ENCODE measurements at places on chromosomes 7 and 10.

DNA sequence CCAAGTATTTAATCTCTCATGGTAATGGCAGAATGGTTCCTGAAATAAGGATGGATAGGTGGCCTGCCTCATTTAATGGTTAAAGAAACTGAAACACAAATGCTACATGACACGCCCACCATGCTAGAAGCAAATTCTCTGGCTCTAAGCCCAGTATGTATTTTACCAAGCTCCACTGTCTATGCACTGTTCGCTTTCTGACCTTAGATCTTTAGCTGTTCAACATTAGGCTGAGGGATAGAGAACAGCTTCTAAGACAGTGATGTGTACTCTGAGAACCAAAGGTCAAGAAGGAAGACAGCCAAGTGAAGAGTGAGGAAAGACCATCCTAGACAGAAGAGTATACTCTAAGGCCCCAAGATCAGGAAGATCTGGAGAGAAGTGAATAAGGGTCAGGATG is 26.6 kb downstream of the FAM3C start:
- no peak for DNase-seq

DNA sequence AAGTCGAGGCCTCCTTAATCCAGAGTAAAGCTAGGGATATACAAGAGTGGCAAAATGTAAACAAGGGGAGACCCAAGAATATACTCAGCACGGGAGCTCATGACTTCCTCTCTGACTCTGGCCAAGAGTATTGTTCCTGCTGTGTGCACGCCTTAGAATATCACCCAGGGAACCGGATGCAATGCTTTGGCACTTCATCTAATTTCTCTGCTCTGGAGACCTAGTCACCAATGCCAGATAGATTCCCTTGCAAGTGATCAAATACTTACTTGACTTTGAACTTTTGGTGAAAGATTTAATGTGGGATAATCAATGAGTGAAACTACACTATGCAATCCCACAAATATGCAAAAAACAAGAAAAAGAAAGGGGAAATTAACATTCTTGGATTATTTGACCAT is 695.5 kb downstream of the INHBA start:
- DNase-seq, result no peak

DNA sequence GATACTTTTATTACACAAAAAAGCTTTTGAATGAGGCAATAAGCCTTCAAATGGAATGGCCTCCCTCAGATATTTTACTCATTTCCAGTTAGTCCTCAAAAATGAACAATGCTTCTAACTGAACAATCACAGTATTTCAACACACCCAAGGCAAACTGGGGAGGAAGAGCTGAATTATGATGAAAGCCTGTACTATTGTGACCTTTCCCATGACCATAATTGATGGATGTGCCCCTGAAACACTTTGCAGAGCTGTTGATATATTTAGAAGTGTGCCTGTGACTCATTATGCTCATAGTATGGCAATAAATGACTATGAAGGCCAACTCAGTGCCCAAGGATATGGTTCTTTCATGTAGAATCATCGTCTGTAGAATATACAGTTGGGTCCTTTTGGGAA is 248.1 kb downstream of the AHR start:
- DNase-seq, result no peak

DNA sequence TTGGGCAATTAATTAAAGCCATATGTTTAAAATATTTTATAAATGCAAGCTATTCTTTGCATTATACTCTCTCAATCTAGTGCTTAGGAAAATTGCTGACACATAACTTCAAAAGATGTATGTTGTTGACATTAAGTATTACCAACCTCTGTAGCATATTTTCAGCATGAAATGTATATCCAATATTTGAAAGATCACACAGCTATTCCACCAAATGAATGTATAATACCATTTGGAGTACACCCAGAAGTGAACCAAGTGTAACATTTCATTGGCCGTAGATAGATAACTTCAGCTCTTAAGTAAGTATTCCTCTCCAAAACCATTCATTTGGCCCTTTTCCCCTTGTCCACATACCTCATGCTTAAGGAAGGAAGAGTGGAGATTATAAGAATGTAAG is 104.6 kb downstream of the HECTD2 start:
- DNase-seq, result no peak

- DNase-seq, result no peak
Observed at GRCh38 chr10:36671607-36672006, 453.8 kb upstream of the ANKRD30A start.

DNA sequence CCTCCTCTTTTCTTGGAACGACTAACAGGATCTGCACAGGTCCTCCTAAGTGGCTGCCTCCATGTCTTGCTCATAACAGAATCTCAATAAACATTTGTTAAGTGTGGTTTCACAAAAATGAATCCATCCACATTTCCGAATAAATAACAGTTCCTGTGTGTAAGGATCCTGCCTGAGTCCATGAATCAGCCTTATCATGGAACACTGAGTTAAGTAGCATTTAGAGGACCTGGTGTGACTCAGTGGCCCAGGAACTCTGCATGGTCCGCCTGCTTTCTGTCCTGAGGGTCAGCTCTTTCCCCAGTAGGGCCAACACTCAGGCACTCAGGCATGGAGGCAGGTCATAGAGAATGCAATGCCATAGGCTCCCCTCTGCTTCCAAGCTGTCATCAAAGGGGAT is 15.8 kb upstream of the C10orf90 start:
- DNase-seq, result no peak

DNA sequence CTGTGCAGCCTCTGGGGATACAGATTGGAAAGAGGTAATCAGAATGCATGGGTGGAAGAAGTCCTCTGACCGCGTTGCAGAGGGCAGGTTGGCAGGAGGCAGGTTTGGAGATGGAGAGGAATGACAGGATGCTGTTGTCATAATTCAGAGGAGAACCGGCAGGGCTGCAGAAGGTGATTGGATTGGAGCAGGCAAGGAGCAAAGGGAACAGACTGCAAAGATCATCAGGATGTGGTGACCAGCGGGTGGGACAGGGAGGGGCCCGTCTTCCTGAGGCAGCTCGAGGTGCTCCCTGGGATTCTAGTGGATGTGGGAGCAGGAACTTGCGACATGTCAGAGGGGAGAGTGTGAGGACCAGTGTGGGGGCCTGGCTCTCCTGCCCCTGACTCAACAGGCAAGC is 78.5 kb upstream of the PPIF start:
- DNase-seq, result no peak

DNA sequence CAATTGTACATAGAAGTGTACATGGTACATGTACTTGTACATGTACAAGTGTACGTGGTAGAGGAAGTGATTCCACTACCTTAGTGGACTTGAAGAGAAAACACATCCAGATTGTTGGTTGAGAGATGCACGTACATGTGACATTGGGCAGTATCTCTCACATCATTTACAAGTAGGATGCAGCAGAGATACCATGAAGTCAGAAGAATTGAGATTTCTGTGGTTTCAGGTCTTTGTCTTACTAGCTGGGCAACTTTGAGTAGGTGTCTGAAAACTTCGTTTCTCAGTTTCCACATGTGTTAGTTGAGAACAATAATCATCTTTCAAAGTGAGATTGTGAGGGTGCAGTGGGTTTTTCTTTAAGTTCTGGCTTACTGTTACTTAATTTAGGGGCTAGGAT is 21.5 kb downstream of the CLDN12 start:
- DNase-seq, result no peak

- DNase-seq, result no peak
Observed at GRCh38 chr10:63588436-63589167, 67.4 kb downstream of the REEP3 start.

DNA sequence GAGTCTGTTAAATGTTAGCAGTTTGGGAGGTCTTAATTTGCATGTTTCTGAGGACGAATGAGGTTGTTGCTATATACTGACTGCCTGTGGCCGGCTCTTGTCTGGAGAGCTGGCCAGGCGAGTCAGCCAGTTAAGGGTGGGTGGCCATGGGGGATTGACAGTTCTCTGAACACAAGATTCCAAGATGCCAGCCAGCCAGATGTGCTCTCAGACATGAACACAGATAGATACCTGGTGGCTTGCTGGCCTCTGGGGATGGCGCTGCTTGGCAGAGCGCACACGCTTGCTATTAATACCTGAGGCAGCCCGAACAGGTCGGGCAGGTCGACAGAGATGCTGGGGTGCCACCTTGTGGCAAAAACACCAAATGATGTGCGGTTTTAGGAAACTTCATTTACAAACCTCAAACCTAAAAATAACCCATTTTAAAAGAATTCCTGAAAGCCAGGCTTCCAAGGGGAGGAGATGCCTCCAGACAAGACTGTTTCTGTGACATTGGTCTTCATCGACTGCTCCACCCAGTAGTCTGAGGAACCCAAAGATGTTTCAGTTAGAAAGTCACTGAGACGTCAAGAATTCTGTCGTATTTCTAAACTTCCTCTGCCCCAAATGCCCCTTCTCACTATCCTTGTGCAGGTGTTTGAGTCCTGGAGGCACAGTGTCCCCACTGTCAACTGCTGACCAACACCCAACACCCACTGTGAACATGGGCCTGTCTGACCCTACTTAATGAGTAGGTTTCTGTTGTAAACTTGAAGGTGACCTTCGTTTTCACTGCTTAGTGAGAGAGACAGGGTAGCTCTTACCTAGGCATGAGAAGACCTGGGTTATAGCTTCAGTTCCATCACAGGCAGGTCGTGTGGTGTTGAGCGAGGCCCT is 123.4 kb downstream of the NT5C2 start:
- peak; percentile 48 for DNase-seq

DNA sequence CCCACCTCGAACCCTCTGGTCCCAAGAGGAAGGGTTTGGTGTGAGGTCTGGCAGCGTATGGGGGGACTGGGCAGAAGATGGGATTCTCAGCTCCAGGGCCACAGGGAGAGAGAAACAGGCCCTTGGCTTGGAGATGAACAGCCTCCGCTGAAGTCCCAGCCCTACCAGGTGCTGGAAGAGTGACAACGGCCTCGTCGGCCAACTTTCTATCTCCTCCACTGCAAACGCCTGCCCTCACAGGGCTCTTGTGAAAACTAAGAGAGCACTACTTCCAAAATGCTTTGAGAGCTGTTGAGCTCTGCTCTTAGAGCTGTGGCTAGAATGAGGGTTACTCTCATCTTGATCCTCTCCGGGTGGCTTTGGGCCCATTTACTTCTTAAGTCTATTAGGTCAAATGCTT is 63.5 kb downstream of the AFAP1L2 start:
- DNase-seq, result no peak

- DNase-seq, result no peak
Observed at GRCh38 chr10:6482737-6483357, 97.2 kb downstream of the PRKCQ start.

GRCh38 chr10:23994459-23995046 is 214.4 kb upstream of the KIAA1217 start:
- DNase-seq, result no peak

DNA sequence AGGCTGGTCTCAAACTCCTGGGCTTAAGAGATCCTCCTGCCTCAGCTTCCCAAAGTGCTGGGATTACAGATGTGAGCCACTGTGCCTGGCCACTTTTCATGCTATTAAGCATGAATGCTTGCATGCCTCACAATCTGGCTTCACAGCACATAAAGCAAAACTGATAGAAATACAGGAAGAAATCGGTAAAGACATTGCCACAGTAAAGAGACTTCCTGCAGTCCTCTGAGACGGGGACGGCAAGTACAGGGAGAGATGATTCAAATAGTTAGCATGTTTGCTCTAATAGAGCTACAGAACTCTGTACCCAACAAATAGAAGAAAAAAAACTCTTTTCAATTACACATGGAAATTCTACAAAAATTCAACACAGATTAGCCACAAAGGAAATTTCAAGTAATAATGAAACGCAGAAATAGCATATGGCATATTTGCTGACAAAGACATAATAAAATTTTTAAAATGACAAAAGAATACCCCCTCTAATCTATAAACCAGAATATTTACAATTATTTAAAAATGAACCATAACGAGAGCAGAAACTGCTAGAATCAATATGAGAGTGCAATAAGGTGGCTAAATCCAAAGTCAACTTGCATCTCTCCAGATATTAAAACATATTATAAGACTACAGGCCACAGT is 32.3 kb downstream of the CARD11 start:
- DNase-seq, result no peak

DNA sequence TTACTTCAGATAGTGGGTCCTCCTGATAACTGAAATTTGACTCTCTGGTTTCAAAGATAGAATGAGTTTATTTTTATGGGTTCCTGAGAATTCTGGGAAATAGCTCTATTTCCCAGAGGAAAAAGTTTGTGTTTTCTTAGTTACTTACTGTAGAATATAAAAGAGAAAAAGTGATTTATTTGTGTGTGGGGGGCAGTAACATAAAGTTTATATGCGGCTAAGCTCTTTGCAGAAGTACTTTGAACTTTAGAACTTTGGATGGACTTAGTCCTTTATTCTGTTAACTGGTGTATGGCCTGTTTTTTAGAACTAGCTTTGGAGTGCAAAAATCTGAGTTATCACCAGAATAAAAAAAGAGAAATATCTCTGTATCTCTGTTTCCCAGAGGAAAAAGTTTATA is 157.1 kb downstream of the BBS9 start:
- no peak for DNase-seq

DNA sequence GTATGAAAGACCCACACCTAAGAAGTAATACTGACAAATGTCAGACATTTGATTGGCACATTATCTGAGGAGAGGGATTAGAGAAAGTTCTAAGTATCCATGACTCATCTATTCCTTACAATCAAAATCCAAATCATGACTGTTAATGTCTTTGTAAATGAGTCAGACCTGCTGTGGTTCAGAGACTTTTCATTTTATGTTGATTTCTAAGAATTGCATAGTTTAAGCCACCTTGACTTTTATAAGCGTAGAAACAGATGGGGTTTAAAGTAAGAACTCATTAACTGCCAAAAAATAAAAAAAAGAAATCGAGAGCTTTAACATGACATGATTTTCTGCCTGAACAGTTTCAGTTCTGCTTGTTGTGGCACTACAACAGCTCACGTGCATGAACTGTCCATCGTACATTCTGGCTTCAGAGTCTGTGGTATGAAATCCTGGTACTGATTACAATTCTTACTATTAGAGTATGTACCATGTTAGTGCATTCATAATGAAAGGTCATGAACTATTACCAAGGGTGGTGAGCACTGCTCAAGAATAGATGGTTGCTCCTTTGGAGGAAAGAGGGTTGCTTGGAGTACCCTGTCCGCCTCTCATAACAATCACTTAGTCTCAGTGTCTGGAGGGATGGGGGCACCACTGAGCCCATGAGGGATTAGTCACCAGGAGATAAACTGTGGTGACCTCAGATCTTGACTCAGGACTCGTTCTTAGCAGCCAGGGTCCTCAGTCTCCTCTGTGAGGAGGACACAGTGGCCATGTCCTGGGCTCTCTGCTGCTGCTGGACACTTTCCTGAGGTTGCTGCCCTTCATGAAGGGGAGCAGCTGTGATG is 42.2 kb downstream of the ACSM6 start:
- no peak for DNase-seq

- DNase-seq, result no peak
Observed at GRCh38 chr7:129664029-129665012, 52.8 kb downstream of the NRF1 start.

- DNase-seq, result no peak
Observed at GRCh38 chr7:132966754-132967469, 115.0 kb downstream of the CHCHD3 start.

DNA sequence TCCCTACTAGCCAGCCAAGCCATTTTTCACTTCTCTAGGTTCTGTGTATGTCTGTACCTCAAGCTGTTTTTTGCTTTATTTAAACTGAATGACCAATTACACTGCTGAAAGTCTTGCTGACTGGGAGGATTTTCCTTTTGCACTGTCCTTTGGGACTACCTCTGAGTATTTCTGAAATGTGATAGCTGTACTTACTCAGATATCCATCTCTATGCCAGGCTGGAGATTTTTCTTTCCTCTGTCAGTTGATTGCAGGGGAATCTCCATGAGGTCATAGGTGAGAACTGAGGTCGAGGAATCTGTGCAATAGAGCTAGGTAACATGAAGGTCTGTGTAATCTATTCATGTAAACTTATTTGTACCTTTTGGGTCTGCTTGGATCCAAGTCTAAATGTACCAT is 38.9 kb upstream of the ANKRD1 start:
- no peak for DNase-seq

GRCh38 chr10:120926611-120927010 is 75.4 kb downstream of the WDR11 start:
- DNase-seq, result no peak
